ENCODE measurements at places on chromosomes 3 and 15. TPM values are rescaled to one million over a fixed set of nuclear protein-coding genes. Genes with fewer than 3 reads are reported as not detected.

DNA sequence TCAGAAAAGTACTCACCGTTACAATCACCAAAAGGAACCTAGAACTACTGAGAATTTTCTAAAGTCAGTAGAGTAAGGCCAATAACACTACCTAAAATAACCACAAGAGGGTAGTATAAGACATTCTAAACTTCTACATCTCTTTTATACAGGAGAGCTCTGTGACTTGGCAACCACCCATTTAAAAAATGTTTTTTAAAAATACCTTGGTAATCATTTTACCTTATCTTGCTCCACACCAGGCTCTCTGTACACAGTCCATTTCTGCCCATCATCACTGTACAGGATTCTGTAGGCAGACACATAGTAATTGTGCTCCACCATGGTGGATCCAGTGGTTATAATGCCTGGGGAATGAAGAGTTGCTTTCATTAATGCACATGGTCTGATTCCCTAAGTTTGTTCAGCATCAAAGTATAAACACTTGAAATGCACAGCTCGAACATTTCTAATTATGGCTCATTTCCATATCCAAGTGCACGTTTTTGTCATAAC, 54.5 kb downstream of the ST3GAL6 start:
- DNase-seq = no peak

DNA sequence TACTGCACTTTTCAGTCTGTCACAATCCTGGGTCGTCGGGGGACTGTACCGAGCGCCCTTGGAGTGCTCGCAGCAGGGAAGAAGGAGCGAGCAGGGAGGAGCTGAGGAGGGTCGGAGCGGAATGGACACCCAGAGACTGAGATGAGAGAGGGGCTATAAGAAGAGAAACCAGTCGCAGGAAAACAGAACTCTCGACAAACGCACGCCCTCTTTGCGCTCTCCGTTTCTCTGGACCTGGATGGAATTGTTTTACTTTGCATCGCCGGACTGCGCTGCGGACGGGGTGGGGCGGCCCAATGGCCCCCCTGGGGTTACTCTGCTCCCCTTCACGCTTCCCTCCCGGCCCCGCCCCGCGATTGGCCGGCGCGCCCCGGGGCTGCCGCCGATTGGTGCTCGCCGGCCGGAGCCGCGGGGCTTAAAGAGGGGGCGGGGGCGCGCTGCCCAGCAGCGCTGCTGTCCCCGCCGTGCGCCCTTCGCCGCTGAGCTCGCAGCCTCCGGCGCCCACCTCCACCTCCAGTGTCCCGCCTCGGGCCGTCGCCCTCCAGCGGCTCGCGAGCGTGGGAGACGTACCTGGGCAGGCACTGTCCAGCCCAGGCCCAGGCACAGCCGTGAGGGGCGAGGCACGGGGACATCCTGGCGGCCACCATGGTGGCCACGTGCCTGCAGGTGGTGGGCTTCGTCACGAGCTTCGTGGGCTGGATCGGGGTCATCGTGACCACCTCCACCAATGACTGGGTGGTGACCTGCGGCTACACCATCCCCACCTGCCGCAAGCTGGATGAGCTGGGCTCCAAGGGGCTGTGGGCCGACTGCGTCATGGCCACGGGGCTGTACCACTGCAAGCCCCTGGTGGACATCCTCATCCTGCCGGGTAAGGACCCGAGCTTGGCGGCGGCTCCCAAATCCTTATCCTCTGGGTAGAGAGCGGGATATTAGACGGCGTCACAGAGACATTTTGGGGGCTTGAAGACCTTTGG, at the start of gene CLDN11:
Gene CLDN11, plus strand, starts transcription at position 447 of the 977 bp plus-strand sequence. Its CDS starts 199 bp downstream, at position 646.
- DNase-seq = peak; percentile 58

DNA sequence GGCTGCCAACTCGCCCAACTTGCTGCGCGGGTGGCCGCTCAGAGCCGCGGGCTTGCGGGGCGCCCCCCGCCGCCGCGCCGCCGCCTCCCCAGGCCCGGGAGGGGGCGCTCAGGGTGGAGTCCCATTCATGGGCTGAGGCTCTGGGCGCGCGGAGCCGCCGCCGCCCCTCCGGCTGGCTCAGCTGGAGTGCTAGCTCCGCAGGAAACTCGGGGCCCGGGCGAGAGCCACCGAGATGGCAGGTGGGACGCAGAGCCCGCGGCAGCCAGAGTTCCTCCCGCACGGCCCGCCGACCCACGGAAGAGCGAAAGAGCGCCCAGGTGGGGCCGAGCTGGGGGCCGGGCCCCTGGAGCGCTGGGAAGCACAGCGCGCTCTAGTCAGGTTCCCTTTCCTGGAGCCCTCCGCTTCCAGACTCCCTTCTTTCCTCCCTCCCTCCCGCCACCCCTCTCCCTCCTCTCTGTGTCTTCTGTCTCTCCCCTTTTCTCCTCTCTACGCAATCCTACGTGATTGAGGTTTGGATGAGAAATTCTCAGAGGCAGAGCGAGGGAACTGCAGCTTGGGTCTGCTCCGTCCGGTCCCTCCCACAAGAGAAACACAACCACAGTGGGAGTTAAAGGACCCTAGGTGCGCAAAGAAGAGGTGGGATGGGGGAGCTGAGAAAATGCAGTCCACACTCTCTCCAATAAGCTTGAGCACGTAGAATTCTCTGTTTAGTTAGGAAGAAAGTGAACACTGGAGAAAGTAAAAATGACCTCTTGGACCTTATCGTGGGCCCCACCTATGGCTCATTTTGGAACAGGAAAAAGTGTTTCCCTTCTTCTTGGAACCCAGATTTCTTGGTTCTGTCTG, 317.3 kb downstream of the FGF12 start:
- no peak for DNase-seq

DNA sequence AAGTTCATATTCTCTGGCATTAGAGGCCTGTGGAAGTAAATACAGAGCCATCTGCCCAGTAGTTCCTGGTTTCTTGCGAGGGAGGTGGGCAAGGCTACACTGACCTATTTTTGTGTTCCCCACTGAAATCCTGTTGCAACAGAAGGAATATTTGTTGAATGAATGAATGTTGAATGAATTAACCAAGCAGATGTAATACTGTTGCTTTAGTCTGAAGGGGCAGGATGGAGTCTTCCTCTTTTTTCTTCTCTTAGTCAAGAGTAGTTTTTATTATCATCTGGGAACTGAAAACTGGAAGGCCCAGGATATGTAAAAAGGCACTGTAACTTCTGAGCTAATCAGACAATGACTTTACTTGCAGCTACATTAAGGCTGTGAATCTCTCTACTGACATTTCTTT, 17.1 kb downstream of the BLOC1S6 start:
- DNase-seq = no peak

DNA sequence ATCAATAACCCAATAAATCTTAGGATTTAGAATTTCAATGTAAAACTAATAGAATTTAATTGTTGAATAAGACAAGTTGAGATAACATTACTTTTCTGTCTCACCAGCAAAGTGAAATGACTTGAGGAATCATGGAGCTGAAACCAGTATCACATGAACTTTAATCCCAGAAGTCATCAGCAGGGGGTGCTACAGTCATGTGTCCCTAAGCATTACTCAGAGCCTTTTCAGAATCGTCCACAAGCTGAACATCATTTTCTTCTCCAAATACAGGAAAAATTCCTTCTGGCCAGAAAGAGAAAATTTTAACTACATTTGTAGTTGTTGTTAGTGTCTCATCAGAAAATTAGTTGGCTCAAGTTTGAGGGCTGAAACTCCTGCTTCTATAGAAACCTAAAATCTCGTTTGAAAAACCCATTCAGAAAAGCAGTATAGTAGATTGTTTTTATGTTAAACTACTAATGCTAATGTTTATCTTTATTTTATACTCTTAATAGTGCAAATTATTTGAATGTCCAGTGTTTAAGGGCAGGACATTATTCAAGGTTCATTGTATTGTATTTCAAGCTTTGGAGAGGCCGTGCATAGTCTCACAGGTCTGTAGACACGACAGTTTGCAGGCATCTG, 384.1 kb downstream of the PLOD2 start:
- DNase-seq = no peak

DNA sequence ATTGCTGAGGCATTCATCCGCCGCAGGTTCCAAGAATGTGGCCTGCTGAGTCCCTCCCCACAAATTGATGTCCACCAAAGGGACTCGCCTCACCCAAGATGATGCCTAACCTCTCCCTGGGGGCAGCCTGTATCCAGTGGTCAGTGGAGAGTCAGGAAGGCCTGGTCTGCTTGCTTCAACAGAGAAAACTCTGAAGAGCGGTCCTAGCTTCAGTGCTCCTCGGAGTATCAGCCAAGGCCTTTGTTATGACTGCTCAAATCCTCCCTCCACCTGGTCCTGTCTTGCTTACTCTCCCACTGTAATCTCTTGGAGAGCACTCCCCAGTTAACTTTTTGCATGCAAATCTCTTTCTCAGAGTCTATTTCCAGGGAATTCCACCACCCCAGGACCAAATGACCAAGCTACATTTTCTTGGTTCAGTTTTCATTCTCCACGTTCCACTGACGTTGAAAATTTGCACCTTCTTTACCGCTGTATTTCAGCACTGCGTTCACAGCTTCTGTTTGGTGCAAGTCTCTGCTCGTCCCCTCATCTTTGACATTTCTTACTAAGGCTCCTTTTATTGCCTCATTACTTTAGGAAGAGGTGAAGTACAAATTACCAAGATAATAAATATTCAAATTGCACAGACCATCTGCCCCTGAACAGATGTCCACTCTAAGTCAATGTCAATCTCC, 22.3 kb downstream of the CMTM7 start:
- no peak for DNase-seq

- DNase-seq = peak; percentile 35
Measured at GRCh38 chr3:150370122-150370602, 37.9 kb upstream of the TSC22D2 start.

GRCh38 chr3:169455472-169455871, 208.0 kb downstream of the MECOM start:
- no peak for DNase-seq

GRCh38 chr15:66730168-66731021, 28.4 kb downstream of the SMAD6 start:
- DNase-seq = no peak

DNA sequence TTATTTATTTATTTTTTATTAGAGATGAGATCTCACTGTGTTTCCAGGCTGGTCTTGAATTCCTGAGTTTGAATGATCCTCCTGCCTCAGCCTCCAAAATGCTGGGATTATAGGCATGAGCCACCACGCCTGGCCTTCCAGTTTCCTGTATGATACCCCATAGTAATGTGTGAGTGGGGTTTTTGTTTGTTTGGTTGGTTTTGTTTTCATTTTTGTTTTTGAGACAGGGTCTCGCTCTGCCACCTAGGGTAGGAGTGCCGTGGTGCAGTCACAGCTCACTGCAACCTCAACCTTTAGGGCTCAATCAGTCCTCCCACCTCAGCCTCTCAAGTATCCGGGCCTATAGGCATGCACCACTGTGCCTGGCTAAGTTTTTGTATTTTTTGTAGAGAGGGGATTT, 30.9 kb downstream of the GOLM2 start:
- no peak for DNase-seq

- no peak for DNase-seq
Measured at GRCh38 chr15:70329179-70329578, 231.5 kb upstream of the TLE3 start.

DNA sequence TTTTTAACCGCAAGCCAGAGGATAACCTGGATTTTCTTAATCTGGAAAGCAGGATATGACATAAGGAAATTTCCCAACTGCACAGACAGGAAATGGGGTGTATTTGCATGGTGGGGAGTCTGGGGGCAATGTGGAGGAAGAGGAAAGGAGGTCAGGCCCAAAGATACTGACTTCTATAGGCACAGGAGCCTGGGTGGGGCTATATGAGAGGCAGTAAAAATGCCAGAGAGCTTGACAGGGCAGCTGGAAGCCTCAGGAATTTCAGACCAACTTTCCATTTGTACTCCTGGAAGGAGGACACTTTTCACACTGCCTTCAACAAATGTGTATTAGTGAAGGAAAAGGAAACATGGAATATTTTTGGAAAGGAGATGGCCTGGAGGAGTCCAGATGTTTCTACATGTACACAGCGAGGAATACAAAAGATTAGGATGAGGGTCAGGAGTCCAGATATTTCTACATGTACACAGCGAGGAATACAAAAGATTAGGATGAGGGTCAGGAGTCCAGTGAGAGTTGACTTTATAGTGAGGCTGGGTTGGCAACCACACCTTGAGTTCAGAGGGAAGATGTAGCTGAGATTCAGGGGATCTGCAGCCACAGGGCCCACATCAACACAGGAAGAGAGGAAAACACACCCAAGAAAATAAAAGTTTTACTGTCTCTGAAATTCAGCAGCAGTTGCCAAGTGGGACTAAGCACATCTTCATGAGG, 111.9 kb upstream of the PTPRG start:
- DNase-seq = no peak

DNA sequence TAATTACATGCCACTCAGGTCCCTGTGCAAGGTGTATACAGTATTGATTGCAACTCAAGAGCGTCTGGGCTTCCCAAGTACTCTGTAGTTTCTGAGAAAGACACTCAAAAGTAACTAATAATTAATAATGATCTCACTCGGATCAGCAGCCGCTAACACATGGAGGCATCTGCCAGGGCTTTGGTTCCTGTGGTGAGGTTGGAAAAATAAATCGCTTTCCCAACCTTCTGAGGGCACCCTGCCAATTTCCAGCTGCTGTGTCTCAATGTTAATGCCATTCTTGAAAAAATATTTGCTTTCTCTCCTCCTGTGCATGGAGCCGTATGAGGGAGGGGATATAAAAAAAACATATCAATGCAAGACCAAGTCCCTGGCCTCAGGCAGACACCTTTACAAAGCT, 116.5 kb upstream of the SLC2A2 start:
- DNase-seq = no peak

GRCh38 chr15:84079885-84080777, 155.4 kb upstream of the GOLGA6L4 start:
- DNase-seq = peak; percentile 12

DNA sequence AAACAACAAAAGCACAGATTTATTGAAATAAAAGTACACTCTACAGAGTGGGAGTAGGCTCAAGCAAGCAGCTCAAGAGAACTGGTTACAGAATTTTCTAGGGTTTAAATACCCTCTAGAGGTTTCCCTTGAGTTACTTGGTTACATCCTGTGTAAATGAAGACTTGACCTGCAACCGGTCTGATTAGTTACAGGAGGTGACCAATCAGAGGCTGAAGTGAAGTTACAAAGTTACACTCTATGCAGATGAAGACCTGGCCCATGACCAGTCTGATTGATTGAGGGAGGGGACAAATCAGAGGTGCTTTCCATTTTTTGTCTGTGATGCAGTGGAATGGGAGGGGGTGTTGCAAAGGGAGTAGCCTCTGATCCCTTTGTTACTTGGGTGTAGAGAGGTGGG, 723.4 kb downstream of the ZPLD1 start:
- DNase-seq = no peak

- DNase-seq = no peak
Measured at GRCh38 chr15:98514034-98514622, 134.2 kb upstream of the IGF1R start.

DNA sequence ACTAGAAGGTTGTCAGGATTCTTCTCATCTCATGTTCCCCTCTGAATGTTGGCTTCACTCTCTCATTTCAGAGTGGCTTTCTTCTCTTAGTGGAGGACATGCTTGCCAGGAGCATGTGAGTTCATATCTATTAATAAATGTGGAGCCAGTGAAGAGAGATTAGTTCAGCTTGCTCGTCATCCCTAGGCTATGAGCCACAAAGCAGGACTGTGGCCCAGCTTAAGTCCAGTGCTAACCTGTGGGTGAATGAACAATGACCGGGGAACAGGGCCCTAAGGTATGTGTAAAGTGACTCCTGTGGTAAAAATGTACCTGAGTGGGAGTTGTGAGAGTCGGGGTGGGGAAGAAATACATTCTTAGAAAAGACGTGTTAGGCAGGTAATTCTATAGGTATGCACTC, 96.9 kb upstream of the TBL1XR1 start:
- DNase-seq = peak; percentile 65

The CEP97 gene
- 11.6 TPM for total RNA-seq

The CCR9 gene
- total RNA-seq = not detected

The LMAN1L gene
- total RNA-seq = not detected

The ITIH4 gene
- total RNA-seq = 0.26 TPM

The KIF15 gene
- 0.82 TPM for total RNA-seq

The CACNA2D3 gene
- total RNA-seq = 2.4 TPM

The FAM3D gene
- total RNA-seq = not detected

The CHRNA5 gene
- 3.8 TPM for total RNA-seq
